Progenitor cell of endocrine pancreas (in vitro differentiated cells): ENCODE measurements at places on chromosomes 5 and 9.

GRCh38 chr9:7906783-7907550, 107.4 kb upstream of the DMAC1 start:
- H3K4me1 ChIP-seq: peaks cover 4% of the 10 kb centered on the region
- no peak for DNase-seq
- H3K4me3 ChIP-seq: no peak overlapping the region

GRCh38 chr5:72658761-72659540, 151.7 kb upstream of the ZNF366 start:
- peaks cover 1% of the 10 kb centered on the region for H3K4me1 ChIP-seq
- H3K4me3 ChIP-seq: no peak overlapping the region
- H3K27me3 ChIP-seq: peaks cover 9% of the 10 kb centered on the region
- DNase-seq: no peak

- no peaks in the 10 kb centered on the region for H3K4me1 ChIP-seq
- no peak overlapping the region for H3K27ac ChIP-seq
- no peak overlapping the region for H3K4me3 ChIP-seq
- no peaks in the 10 kb centered on the region for H3K36me3 ChIP-seq
These were observed 741.5 kb upstream of the RGMB start for GRCh38 chr5:98031926-98032325.

- H3K4me1 ChIP-seq: no peaks in the 10 kb centered on the region
- no peak overlapping the region for H3K4me3 ChIP-seq
- H3K27me3 ChIP-seq: peaks cover 8% of the 10 kb centered on the region
- H3K27ac ChIP-seq: no peak overlapping the region
- DNase-seq: no peak
These were observed 275.5 kb downstream of the MEF2C start for GRCh38 chr5:88607492-88607891.

DNA sequence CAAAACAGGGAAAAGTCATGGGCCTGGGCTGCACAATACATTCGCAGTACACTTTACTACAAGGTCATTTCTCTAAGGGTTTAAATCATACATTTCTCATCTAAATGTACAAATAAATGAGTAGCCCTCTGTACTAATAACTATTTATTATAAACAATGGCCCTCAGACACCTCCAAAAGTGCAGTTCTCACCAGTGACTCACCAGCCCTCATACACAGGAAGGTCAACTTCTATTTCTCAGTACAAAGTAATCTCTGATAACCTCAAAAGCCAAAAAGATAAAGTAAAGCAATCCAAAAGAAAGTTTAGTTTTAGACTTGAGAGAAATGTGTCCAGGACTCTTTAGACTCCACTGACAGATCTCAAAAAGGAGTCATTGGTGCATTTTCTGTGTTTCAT, 1258.1 kb upstream of the CDH6 start:
- H3K27me3 ChIP-seq: no peaks in the 10 kb centered on the region
- no peaks in the 10 kb centered on the region for H3K36me3 ChIP-seq
- H3K27ac ChIP-seq: no peak overlapping the region
- H3K4me3 ChIP-seq: no peak overlapping the region
- peaks cover 4% of the 10 kb centered on the region for H3K4me1 ChIP-seq

DNA sequence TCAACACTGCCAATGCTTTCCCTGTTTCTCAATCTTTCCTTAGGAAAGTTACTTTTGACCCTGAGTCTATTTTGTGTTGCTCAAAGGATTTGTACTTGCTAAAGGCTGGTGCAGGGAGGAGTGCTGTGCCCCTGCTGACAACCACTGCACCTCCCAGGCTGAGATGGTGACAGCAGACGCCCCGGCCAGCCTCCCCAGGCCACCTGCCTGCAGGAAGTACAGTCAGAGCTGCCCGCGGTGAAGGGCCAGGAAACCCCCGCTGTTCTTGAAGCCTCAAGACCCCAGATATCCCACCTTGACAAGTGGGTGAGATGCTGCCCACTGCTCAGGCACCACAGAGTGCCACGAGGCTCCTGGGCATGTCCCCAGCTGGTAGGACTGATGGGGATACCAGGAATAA, 44.2 kb upstream of the CKMT2 start:
- no peak overlapping the region for H3K27ac ChIP-seq
- no peak for DNase-seq
- H3K36me3 ChIP-seq: no peaks in the 10 kb centered on the region
- no peak overlapping the region for H3K4me3 ChIP-seq

DNA sequence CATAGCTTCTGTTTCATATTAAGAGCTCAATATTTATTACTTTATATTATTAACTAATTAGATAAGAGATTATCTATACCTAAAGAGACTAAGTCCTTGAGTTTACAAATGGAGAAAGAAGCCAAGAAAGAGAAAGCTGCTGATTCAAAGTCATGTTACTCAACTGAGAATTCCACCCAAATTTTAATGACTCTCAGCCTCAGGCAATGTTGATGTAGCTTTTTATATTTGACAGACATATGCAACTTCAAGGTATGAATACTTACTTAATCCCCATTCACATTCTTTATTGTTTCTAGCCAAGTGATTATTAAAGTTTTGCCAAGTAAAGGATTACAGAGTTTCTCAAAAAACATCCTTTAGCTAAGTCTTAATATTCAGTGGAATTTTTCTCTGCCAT, 527.5 kb upstream of the NMUR2 start:
- H3K4me3 ChIP-seq: no peak overlapping the region
- H3K27me3 ChIP-seq: no peaks in the 10 kb centered on the region
- DNase-seq: no peak
- no peak overlapping the region for H3K27ac ChIP-seq
- no peaks in the 10 kb centered on the region for H3K36me3 ChIP-seq

DNA sequence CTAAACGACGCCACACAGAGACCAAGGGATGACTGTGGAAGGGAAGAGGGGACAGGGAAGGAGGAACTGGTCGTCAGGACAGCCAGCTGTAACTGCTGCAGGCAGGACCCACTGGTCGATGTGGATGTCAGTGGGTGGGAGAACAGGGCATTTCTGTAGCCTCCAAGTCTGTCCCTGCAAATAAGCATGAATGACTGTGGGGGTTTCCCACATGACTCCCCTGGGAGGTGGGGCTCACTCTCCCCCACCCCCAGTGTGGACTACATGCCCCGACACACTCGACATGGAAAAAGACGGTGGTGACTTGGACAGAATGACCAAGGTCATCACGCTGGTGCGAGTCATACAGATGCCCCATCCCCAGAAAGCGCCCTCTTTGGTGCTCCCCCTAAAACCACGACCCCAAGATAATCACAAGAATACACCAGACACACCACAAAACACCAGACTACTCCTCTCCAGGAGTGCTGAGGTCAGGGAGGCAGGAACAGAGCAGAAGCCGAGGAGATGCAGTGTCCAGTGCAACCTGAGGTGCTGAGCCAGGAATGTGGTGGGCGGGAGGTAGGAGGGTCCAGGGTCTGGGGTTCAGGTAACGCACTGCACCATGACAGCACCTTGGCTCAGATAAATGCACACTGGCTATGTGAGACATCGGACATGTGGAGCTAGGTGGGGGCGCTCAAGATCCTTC, 64.9 kb downstream of the SECISBP2 start:
- H3K4me3 ChIP-seq: no peak overlapping the region
- no peaks in the 10 kb centered on the region for H3K27me3 ChIP-seq
- no peak for DNase-seq
- H3K4me1 ChIP-seq: no peaks in the 10 kb centered on the region

GRCh38 chr5:21125238-21125983, 1137.4 kb upstream of the CDH18 start:
- no peak overlapping the region for H3K4me3 ChIP-seq
- no peaks in the 10 kb centered on the region for H3K36me3 ChIP-seq
- no peak for DNase-seq

GRCh38 chr5:150122158-150122510, 33.5 kb downstream of the PDGFRB start:
- no peaks in the 10 kb centered on the region for H3K36me3 ChIP-seq
- peaks cover 34% of the 10 kb centered on the region for H3K27me3 ChIP-seq
- peaks cover 3% of the 10 kb centered on the region for H3K4me1 ChIP-seq
- no peak for DNase-seq
- no peak overlapping the region for H3K4me3 ChIP-seq
- H3K27ac ChIP-seq: no peak overlapping the region

- DNase-seq: no peak
- H3K36me3 ChIP-seq: no peaks in the 10 kb centered on the region
These were observed 190.8 kb upstream of the BRINP1 start for GRCh38 chr9:119559986-119560385.

DNA sequence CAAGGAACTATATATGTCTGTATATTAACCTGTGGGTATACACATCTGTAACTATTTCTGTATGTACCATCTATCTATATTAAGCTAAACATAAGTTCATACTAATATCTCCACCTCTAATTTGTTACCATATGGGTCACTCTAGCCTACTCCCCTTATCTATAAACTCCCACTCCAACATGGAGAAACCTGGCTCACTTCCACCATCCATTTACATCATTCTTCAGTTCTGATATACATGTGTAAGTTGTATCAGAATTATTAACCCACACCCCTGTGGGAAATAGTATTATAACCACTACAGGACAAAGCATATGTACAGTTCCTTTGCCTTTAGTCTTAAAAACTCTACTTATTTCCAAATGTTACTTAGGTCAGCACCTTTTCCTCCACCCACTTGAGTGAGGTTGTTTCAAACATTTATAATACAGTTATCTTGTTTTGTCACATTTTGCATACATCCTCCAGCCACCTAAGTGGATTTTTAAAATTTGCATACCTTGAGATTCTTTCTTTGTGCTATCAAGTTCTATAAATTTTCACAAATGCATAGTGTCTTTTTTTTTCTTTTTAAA, 10.6 kb downstream of the NDFIP1 start:
- H3K27ac ChIP-seq: no peak overlapping the region
- no peaks in the 10 kb centered on the region for H3K27me3 ChIP-seq
- peaks cover 47% of the 10 kb centered on the region for H3K4me1 ChIP-seq
- DNase-seq: no peak
- H3K4me3 ChIP-seq: no peak overlapping the region
- H3K36me3 ChIP-seq: peaks cover 40% of the 10 kb centered on the region

GRCh38 chr5:163706053-163706771, 200.8 kb downstream of the MAT2B start:
- H3K4me1 ChIP-seq: peaks cover 16% of the 10 kb centered on the region
- H3K27me3 ChIP-seq: no peaks in the 10 kb centered on the region
- H3K4me3 ChIP-seq: no peak overlapping the region

DNA sequence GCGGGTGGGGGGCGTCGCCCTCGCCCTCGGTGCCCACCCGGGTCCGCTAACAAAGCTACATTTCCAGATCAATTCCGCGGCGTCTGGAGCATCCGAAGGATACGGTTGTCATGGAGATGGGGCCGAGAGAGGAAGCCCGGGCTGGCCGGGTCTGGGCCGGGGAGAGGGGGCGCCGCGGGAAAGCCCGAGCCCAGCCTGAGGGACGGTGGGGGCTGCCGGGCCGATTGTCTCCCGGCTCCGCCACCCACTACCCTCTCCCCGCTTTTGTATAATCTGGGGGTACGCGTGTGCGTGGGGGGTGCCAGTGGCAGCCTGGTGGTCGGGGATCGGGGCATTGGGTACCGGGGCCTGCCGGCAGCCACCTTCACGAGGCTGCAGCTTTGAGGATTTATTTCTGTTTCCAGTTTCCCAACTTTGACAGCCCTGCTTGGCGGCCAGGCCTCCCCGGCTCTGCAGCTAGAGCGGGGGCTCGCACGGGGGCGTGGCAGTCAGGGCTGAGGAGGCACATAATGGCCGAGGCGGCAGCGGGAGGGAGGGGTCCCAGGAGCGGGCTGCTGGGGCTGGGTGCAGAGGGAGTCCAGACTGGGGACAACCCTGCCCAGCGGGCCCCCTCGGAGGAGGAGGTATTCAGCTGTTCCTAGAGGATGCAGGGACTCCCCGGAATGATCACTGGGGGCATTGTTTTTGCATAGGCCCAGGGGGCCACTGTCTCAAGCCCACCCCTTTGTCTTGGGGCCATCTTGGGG, 626 bp downstream of the PSD2 start:
- H3K4me3 ChIP-seq: no peak overlapping the region
- no peaks in the 10 kb centered on the region for H3K4me1 ChIP-seq
- H3K27ac ChIP-seq: no peak overlapping the region
- H3K36me3 ChIP-seq: no peaks in the 10 kb centered on the region
- DNase-seq: no peak
- peaks cover 90% of the 10 kb centered on the region for H3K27me3 ChIP-seq

DNA sequence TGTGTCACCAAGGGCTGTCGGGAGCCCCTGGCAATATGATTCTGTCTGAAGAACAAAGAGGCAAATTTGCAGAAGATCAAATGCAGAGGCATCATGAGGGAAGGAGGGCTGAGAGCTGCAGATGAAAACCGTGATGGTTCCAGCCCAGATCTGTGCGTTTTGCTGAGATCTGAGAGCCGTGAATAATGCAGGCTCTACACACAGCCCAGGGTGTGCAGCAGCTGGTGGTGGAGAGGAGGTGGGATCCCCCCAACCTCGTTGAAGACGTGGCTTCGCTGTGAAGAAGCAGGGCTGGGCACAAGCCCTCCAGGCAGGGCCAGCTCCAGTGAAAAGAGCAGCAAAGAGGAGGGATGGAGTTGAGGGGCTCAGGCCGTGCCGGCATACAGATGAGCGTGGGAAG, 75.5 kb downstream of the TSPAN17 start:
- peaks cover 17% of the 10 kb centered on the region for H3K27me3 ChIP-seq
- no peak overlapping the region for H3K27ac ChIP-seq
- peaks cover 15% of the 10 kb centered on the region for H3K4me1 ChIP-seq
- H3K36me3 ChIP-seq: no peaks in the 10 kb centered on the region
- no peak for DNase-seq

- peaks cover 42% of the 10 kb centered on the region for H3K4me1 ChIP-seq
- no peaks in the 10 kb centered on the region for H3K36me3 ChIP-seq
- H3K27me3 ChIP-seq: no peaks in the 10 kb centered on the region
- H3K4me3 ChIP-seq: no peak overlapping the region
These were observed 213.6 kb downstream of the EFNA5 start for GRCh38 chr5:107457138-107457537.

- H3K27me3 ChIP-seq: peaks cover 3% of the 10 kb centered on the region
- no peaks in the 10 kb centered on the region for H3K36me3 ChIP-seq
- H3K4me1 ChIP-seq: peaks cover 1% of the 10 kb centered on the region
These were observed 106.8 kb downstream of the PDE6A start for GRCh38 chr5:149837680-149838269.

- peaks cover 68% of the 10 kb centered on the region for H3K27me3 ChIP-seq
- no peak overlapping the region for H3K27ac ChIP-seq
- no peak for DNase-seq
- H3K4me3 ChIP-seq: no peak overlapping the region
These were observed 237.0 kb downstream of the IRX2 start for GRCh38 chr5:2514484-2514883.

DNA sequence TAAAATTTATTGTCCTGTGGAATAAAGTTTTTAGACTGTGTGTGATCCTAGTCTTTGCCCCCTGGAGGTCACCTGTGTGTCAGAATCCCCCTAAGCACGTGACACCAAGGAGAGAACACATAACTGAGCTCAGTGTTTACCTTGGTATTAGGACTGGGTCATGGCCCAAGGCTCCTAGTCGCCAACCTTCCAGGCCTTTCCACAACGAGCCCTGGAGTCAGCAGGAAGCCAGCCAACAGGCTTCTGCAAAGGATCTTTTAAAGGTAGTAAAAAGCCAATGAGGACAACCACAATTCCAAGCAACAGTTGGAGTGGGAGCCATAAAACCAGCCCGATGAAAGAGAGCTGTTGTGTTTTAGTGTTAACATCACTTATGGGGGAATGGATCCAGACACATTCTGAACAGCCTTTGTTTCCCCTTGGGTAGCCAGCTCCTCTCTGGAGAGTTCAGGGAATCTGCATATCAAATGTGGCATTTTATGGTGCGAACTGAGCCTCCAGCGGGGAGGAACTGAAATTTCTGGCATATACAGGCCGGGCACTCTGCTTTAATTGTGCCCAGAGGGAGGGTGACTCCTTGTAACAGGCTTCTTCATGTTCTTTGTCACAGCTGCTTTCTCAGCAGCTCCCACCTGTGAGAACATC, 239.9 kb downstream of the FSTL4 start:
- no peak overlapping the region for H3K27ac ChIP-seq
- H3K27me3 ChIP-seq: no peaks in the 10 kb centered on the region
- peaks cover 3% of the 10 kb centered on the region for H3K4me1 ChIP-seq
- no peaks in the 10 kb centered on the region for H3K36me3 ChIP-seq
- no peak for DNase-seq
- H3K4me3 ChIP-seq: no peak overlapping the region
